Esophagus mucosa (tissue), 1 donor: ENCODE measurements at places on chromosomes 2 and 18.

DNA sequence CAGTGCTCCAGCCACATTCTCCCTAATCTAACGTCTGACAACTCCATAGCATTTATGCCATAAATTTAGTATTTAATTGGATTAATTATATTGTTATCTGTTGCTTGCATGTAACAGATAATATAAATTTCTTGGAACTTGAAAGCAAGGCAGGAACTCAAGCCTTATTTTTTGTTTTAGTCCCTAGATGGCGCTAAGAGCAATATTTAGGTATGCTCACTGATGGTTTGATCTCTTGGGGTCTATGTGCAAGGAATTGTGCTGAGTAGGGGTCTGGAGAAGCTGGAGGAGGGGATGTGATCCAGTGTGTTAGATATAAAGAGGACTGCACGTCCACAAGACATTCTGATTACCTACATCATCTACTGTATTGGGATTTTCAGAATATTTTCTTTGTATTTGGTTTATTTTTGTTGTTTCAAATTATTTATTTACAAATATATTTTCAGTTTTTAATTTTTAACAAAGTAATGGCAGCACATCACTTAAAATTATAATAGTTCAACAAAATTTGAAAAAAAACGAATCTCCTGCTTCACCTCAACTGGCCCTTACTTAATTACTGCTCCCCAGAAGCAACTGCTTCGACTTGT is 32.8 kb downstream of the KATNAL2 start:
- ATAC-seq: no peak

- peak; percentile 62 for ATAC-seq
Observed at GRCh38 chr2:159362816-159363251, 76.3 kb upstream of the WDSUB1 start.

DNA sequence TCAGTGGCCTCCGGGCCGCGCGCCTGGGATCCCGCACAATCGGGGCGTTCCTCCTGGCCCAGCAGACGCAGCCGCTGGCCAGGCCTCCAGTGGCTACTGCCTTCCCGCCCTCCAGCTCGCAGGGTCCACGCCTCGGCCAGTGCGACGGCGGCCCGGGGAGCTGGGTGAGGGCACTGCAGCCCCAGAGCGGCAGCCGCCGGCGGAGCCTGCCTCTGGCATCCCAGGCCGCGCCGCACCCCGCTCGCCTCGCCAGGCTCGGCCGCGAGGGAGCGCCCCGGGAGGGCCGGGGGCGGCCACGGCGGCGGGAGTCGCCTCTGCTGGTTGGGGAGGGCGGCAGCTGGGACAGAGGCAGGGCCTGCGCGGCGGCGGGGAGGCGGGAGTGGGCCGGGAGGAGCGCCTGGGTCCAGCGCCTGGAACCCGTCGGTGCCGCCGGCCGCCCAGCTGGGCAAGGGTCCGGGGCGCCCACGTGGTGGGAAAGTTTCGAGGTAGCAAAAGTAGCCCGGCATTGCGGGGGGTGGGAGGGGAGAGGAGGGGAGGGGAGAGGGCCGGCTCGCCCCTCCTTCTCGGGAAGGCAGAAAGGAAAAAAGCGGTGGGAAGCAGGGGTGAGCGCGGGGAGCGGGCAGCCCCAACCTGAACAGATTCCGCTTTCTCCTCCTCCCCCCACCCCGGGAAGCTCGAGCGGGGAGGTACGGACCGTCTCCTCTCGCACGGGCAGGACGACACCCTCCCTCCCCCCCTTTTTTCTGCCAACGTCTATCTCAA is 1.5 kb upstream of the INHBB start:
- ATAC-seq: peak; percentile 30

DNA sequence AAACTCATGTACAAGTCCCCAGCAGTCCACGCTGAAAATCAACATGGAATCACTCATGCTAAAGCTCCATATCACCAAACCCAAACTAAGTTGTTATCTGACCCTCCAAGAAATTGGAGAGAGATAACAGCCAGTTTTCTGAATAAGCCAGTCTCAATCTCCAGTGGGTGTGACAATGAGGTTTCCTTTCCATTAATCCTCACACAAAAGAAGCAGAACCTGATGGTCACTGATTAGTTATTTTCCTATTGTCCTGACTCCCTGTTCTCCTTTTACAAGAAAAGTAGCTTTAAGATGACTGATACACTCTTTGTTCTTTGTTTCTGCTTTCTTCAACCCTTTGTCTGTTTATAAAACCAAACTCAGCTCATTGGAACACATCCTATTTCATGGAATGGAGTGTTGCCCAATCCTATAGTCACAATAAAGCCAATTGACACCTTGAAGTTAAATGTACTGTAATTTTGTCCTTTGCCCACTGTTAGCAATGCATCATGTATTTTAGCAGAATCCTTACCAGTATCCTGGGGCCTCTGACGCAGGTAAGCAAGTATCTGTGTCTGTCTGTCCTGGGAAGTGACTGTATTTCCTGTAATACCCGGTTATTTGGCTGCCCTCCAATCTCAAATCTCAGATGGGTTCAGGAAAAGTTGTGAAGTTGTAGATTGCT is 30.6 kb upstream of the SH3RF3 start:
- ATAC-seq: no peak

- no peak for ATAC-seq
Observed at GRCh38 chr2:73892631-73893329, at the start of gene ACTG2. Gene ACTG2 (plus strand): TSS chr2:73893008. CDS start chr2:73901312, 8,304 bp downstream.

DNA sequence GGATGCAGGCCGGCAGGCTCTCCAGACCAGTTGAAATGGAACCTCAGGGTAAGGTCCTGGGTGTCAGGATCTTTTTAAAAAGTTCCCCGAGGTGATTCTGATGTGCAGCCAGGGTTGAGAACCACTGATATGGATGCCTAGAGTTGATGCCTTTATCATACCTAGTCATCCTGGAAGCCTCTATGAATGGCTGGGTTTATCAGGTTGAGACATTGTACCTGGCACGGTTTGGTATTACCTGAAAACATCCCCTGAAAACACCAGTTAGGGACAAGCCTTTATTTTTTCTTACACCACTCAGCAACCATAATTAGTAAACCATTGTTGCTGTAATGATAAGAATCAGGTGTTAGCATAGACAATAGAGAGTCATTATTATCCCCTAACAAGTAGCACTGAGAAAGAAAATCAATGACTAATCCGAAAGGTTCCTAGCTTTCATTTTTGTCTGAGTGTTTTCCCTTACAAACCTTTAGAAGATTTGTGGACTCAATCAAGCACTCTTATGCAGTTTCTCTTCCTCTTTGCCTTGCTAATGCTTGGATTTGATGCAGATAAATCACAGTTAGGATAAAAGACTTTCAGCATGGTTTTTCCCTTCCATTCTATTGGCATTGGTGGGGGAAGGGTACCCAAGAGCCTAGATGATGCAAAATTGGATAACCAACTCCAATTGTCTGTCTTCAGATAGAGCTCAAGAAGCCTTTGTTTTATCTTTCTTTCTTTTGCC is 116.5 kb upstream of the LYPD6 start:
- no peak for ATAC-seq

DNA sequence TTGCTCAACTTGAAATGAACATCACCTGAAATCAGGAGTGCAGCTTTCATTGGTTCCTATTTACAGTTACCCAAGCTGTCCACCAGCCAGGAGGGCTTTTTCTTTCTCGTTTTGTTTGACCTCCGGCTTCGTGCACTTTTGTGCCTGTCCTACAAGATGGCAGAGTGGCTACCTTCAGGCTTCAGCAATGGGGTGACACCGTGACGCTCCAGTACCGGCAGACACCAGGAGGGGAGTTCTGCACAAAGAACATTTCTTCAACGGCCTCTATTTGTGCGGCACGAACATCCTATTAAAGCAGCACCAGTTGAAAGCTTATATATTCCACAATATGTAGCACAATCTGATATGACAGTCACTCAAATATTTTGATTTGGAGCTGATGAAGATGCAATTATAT is 18.3 kb downstream of the RNASEH1 start:
- ATAC-seq: no peak

- ATAC-seq: no peak
Observed at GRCh38 chr2:215460682-215461382, 25.0 kb upstream of the FN1 start.

GRCh38 chr18:48590678-48591077 is 51.8 kb downstream of the CTIF start:
- ATAC-seq: no peak

DNA sequence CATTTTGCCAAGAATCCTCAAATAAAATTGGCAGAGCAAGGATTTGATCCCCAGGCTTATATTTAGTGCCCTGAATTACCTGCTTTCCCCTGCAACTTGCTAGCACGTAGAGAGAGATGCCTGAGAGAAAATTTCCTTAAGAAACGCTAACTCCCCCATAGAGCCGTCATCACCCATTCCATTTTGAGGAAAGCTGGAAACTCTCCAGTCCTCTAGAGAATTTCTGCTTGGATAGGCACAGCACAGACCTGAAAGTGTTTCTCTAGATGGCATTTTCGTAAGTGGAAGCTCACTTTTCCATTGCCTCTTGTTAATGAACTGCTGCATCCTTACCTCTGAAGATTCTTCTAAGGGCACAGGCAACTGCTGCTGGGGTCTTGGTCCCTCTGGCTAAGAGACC is 277.8 kb upstream of the SIX2 start:
- ATAC-seq: no peak

- no peak for ATAC-seq
Observed at GRCh38 chr18:9057646-9058045, 44.9 kb upstream of the NDUFV2 start.

DNA sequence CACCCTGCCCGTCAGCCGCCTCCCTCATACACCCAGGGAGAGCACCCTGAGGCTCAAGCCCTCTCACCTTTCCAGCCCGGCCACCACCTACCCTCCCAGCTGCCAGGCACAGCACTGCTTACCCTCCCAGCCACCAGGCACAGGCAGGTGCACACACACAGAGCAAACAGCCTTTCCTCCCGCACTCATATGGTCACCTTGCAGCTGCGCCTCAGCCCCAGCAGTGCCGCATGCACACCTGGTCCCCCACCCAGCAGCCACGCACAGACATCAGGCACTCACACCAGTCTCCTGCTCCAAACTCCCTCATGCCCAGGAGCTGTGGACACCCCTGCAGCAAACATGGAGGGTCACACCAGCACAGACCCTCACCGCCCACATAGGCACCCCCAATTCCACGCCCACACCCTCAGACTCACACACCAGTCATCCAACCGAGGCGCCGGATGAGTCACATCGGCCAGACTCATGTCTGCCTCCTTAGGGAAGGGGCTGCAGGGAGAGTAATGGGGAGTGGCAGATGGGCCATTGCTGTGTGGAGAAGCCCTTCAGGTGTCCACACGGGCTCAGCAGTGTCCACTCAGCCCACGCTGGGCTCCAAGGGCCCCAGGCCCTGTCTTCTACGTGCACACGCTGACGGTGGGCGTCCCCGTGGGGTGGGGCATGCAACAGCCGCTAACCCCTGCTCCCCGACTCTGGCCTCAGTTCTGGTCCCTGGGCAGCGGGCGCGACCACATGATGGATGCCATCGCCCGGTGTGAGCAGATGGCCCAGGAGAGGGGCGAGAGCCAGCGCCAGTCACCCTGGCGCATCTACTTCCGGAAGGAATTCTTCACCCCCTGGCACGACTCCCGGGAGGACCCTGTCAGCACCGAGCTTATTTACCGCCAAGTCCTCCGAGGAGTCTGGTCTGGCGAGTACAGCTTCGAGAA is 22.3 kb upstream of the GPR17 start:
- ATAC-seq: no peak

- no peak for ATAC-seq
Observed at GRCh38 chr2:8985561-8986326, 17.7 kb downstream of the MBOAT2 start.

- no peak for ATAC-seq
Observed at GRCh38 chr2:125160947-125161346, 1135.9 kb downstream of the CNTNAP5 start.

DNA sequence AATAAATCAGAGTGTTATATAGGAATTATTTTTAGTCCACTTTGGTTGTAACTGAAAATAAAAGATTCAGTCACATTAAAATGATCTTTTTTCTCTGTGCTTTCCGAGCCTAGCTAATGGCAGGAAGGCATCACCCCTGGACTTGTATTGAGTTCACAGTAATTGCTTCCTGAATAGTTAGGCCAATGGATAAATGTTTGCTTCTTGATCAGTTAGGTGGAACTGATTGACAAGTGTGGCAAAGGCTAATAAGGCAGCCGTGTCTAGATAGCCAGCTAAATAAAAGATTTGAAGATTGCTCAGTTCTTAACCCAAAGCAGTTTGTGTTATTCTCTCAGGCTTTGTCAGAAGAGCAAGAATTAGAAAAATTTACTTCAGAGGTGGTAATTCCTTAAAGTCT is 20.8 kb downstream of the FAM171B start:
- no peak for ATAC-seq

GRCh38 chr2:101277111-101277510 is 24.4 kb downstream of the CNOT11 start:
- ATAC-seq: peak; percentile 58

- ATAC-seq: no peak
Observed at GRCh38 chr18:52437161-52437560, 97.2 kb downstream of the DCC start.
